Activated naive CD4-positive, alpha-beta T cell treated with anti-CD3 and anti-CD28 coated beads for 36 hours (primary cell): ENCODE measurements at places on chromosomes 2 and 18. TPM values are rescaled to one million over a fixed set of nuclear protein-coding genes. Genes with fewer than 3 reads are reported as not detected.

DNA sequence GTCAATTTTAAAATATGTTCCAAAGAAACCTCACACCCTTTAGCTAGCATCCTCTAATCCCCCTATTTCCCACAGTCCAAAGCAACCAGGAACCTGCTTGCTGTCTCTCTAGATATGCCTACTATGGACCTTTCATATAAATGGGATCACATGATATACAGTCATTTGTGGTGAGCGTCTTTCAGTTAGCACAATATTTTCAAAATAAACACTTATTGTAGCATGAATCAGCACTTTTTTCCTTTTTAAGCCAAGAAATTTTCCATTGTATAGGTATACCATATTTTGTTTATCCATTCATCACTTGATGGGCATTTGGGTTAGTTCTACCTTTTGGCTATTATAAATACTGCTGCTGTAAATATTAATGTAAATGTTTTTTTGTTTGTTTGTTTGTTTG is 223.0 kb upstream of the DOK6 start:
- no peak for DNase-seq

- DNase-seq, result no peak
Observed at GRCh38 chr2:23241121-23241520, 143.9 kb upstream of the KLHL29 start.

GRCh38 chr2:42009657-42010580 is 37.9 kb upstream of the PKDCC start:
- DNase-seq, result peak; percentile 8

DNA sequence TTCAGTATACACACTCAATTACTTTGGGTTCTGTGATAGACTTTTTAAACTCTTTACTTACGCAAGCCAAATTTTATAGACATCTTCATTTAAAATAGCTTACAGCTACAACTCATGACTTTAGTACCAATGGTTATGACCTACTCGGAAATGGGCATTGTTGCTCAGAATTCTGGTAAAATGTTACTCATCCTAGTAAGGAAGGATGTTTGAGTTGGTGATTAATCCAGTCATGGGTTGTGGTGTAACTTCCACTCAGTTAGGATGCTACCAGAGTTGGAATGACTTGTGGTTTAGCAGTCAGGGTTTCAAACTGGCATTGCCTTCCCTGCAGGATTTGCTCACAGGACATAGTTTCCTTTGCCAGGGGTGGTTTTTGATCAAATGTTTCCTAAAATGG is 7.4 kb upstream of the NPC1 start:
- no peak for DNase-seq

Gene FSHR
- total RNA-seq, result not detected

Gene EXOC6B
- 7.5 TPM for total RNA-seq
